Stimulated activated CD8-positive, alpha-beta memory T cell treated with anti-CD3 and anti-CD28 coated beads, Interleukin-4, amount 100 ng/mL, for 1 hour (primary cell): ENCODE measurements at places on chromosomes 6 and 20.

DNA sequence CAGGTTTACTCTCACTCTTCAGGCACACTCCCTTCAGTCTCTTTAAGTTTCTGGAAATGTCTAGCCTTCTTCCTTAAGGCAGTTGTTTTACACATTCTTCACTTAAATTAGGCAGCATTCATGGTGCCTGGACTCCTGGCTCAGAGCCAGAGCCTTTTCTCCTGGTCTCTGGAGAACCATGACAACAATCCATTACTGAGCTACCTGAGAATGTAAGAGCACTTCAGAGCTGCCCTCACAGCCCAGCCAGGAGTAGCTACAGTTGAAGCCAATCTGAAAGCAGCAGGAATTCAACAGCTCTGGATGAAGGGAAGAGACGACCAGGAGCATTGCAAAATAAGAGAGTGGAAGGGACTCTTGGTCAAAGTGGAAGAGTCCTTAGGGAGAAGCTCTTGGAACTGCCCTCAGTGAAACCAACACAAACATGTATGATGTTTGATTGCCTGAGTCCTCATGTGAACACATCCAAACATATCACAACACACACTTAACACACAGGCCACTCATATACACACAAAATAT, 416.8 kb upstream of the SPTLC3 start:
- no peak for DNase-seq

- no peak for DNase-seq
Observed at GRCh38 chr6:100913400-100914276, 32.5 kb upstream of the ASCC3 start.

- no peak for DNase-seq
Observed at GRCh38 chr6:163761481-163761880, 347.0 kb downstream of the QKI start.

- DNase-seq = no peak
Observed at GRCh38 chr6:31663961-31664789, 622 bp downstream of the GPANK1 start.

GRCh38 chr6:152170702-152171667, 363.5 kb downstream of the ESR1 start:
- DNase-seq = no peak

- DNase-seq = no peak
Observed at GRCh38 chr6:162862941-162863340, 135.2 kb downstream of the PACRG start.

DNA sequence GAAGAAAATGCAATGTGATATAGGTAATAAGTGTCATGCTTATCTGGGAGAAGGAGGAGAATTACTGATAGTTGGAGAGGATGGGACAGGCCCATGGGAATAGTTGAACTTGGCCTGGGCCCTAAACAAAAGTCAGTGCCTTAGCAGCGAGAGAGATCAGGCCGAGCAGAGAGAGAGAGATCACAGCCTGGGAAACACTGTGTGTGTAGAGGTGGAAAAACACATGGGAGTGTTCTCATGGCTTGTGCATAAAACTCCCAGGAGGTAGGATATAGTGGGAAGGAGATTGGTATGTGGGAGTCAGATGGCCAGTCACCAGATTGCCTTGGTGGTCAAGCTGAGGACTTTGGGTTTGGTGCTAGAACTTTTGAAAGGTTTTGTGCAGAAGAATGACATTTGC, 47.6 kb downstream of the FIG4 start:
- no peak for DNase-seq

GRCh38 chr6:44603044-44603686, 215.7 kb downstream of the CDC5L start:
- DNase-seq = no peak

DNA sequence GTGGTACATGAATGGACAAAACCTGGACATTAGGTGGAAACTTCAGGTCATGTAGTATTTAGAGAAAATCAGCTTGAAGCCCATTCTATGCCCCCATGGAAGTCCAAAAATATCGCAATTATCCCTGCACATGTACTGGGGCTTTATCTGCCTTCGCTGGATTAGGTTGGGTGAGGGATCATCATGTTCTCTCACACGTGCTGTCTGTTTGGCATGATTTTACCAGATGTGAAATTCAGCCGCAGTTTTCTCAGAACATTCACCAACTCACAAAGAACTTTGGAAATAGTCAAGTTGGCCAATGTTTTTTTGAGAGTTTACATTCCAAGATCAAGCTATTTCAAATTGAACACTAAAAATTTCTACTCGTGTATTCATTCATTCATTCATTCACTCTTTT, 459.8 kb upstream of the CITED2 start:
- no peak for DNase-seq

- DNase-seq = no peak
Observed at GRCh38 chr6:73372516-73372915, 2.8 kb upstream of the OOEP start.

- DNase-seq = no peak
Observed at GRCh38 chr6:121188356-121188755, 145.9 kb downstream of the TBC1D32 start.

- no peak for DNase-seq
Observed at GRCh38 chr6:4262526-4262925, 127.2 kb upstream of the ECI2 start.

DNA sequence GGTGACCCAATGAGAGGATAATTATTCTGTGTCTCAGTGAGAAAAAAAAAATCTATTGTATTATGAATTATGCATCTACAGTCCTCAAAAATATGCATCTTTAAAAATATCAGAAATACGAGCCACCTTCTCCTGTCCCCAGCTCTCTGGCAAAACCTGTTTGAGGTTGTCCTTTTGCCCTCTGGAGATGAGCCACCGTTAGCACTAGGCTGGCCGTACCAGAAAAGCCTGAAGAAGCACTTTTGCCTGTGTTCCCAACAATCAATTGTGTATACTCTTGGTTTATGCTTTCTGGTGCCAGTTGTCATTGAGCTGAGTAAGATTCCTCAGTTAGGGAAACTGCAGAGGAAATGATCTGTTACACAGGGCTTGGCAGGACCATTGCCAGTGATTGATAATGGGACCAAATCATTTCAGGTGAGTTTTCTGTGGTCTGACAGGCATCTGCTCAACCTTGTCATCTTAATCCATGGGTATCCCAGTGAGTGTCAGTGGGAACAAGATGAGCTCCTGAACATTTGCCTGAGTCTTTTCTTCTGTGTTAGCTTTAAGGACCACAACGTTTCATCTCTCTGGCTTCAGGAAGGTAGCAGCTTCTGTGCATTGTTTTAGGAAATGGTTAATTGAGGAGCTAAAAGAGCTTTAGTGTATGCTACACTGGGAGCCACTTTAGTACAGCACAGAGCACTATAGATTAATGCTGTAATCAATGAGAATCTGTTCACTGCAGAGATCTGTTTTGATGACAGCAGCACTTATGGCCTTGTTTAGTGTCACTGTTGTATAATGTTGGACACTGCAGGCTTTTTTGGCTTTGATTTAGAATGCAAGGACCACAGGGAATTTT, 330.1 kb downstream of the RIMS1 start:
- DNase-seq = no peak

DNA sequence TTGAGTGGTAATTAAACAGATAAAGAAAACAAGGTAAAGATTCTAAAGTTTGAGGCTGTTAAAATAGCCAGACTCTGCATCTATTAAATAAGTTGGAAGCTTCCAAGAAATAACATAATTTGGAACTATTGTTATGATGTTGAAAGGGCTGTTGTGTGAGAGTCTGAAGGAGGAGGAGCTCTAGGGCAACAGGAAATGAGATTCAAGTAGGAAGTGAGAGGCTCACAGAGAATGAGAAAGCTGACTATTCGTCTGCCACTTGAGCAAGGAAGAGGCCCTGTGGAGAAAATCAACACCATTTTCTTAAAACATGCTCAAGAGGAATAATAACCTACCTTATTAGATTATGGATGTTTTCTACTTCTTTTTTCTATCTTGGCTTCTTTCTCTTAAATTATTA, 185.2 kb downstream of the SLC24A3 start:
- no peak for DNase-seq

GRCh38 chr6:31842053-31842452, 14.5 kb downstream of the HSPA1B start:
- DNase-seq = no peak

- no peak for DNase-seq
Observed at GRCh38 chr6:155383913-155384312, 69.6 kb upstream of the TFB1M start.

DNA sequence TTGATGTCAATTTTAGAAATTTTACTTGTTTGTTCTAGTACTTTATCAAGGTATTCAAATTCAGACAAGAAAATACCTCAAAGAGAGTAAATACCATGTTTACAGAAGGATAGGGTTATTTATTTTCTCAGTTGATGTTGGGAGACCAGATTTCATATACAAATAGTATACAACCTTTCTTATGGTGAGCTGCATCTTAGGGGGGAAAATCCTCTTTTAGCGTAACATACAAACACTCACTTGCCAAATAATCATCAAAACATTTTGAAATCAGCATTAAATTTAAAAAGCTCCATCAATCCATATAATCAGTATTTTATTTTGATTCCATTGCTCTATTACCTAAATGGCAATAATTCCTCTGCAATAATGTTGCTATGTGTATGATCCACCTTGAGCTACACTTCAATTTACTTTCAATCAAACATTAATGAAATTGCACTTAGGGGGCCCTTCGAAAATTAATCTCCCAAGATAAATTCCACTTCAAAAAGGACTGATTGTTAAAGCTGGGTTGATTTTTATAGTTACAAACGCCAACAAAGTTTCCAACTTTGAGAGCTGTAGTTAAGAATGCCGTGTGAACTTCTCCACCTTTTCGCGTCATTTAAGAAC, 2.2 kb downstream of the NKX2-4 start:
- DNase-seq = no peak

GRCh38 chr6:44157152-44157521, 1.5 kb upstream of the CAPN11 start:
- DNase-seq = no peak

GRCh38 chr6:15108383-15108715, 137.5 kb upstream of the JARID2 start:
- DNase-seq = no peak

- DNase-seq = no peak
Observed at GRCh38 chr6:123745895-123746294, 57.8 kb upstream of the NKAIN2 start.

- DNase-seq = no peak
Observed at GRCh38 chr6:131244942-131245341, 109.7 kb downstream of the AKAP7 start.

DNA sequence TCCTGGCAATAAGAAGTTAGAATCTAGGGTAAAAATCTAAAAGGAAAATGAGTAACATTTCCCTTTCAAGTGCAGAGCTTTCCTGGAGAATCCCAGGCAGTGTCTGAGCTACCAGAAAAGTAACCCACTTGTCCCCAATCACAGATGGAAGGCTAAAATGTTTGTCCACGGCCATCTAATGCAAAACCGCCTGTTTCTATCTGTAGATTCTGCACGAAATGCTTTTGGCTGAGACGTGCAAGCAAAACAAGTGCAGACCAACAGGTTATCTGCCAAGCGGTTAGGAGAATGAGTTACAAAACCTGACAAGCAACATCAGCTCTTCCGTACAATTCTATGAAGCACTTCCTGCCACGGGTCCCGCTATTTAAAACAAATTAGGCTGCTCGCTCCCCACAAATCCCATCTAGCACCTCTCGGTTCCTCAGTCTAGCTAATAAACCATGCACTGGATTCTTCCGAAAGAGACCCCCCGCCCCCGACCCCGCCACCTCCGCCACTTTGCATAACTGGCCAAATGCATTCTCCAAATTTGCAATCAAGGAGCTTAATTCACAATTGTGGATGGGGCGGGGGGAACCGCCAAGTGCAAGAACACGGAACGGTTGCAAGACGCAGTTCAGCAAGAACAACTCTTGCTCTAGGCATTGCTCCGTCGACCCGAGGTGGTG, 1.4 kb downstream of the ELOVL5 start:
- no peak for DNase-seq

GRCh38 chr6:15927531-15928225, 201.2 kb upstream of the MYLIP start:
- no peak for DNase-seq

DNA sequence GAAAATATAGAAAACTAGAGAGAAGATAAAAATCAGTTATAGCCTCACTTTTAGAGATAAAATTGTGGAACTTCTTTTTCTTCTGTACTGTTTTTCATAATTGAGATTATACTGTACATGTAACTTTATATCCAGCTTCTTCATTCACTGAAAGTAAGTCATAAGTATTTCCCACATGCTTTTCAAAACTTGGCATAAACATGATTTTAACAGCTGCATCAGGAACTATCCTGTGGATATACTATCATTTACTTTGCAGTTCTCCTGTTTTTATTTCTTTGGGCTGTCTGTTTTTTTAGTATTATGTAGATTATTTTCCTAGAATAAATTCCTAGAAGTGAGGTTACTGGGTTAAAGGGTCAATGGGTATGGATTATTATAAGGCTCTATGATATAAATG, 14.8 kb downstream of the DSTN start:
- no peak for DNase-seq

DNA sequence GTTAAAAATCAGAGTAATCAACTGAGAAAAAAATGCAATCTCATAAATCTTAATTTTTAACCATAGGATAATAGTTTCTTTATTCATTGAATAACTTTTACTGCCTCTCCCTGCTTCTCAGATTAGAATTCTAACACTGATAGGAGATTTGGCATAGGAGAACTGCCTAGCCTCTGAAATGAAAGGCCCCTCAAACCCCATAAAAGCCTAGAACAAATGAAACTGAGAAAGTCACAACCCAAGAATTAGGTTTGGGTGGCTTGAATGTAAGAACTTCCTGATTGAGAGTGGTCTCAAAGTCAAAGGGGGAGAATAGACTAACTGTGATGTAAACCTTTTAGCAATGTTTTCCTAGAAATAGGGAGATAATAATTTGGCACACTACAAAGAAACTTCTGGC, 52.2 kb downstream of the SAMD5 start:
- no peak for DNase-seq

- DNase-seq = no peak
Observed at GRCh38 chr6:72925136-72925535, 300.2 kb downstream of the KHDC1L start.

DNA sequence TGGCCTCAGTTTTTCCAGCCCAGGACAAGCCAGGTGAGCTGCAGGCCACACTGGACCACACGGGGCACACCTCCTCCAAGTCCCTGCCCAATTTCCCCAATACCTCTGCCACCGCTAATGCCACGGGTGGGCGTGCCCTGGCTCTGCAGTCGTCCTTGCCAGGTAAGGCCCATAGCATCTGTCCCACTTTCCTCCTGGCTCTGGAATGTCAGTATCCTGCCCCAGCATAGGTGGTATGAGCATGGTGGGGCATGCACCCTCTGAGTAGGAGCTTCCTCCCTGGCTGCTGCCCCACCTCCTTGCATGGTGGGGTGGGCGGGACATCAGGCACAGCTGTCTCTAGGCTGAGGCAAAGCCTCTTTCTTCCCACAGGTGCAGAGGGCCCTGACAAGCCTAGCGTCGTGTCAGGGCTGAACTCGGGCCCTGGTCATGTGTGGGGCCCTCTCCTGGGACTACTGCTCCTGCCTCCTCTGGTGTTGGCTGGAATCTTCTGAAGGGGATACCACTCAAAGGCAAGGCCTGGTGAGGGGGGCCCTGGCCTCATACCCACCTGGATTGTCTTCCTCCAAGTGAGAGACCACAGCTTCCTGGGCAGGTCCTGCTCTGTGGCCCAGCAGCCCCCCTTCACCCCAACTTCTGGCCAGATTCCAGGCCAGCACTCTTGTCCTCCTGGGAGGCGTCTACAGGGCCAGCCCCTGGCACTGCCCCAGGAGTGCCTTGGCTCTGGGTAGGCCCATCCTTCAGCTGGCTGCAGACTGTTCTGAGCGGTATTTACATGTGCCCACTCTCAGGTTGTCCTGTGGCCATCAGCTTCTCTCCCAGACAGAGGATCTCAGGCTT, 9.1 kb downstream of the PI16 start:
- DNase-seq = no peak
